ENCODE measurements at places on chromosomes 11 and 22.

DNA sequence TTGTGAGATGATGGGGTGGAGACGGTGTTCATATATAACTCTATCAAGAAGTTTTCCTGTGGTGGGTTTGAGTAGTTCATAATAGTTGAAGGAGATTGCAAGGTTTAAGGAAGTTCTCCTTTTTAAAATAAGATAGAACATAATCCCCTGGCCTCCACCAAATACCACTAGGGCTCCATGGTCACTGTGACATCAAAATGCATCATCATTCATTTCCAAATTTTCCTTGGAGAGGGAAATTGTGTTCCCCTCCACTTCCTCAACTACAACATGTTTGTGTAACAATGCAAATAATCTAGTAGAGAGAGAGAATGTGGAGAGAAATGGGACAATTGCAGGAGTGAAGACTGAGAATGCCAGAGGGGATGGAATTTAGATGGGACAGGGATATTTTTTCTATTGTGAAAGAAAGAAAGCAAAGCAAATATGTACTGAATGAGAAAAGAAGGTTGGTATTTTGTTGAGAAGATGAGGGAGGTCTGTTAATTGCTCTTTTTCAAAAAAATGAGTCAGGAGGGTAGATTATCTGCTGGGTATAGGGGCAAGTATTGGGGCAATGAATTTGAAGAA is 33.4 kb upstream of the ZBED5 start:
- H3K4me3 ChIP-seq, result no peak overlapping the region
- H3K36me3 ChIP-seq, result no peaks in the 10 kb centered on the region
- no peaks in the 10 kb centered on the region for H3K4me1 ChIP-seq
- no peak for DNase-seq

GRCh38 chr22:24389680-24390079 is 37.7 kb upstream of the ADORA2A start:
- H3K36me3 ChIP-seq, result no peaks in the 10 kb centered on the region
- H3K4me1 ChIP-seq, result no peaks in the 10 kb centered on the region
- H3K27ac ChIP-seq, result no peak overlapping the region
- no peak overlapping the region for H3K4me3 ChIP-seq
- no peaks in the 10 kb centered on the region for H3K27me3 ChIP-seq
- no peak for DNase-seq

DNA sequence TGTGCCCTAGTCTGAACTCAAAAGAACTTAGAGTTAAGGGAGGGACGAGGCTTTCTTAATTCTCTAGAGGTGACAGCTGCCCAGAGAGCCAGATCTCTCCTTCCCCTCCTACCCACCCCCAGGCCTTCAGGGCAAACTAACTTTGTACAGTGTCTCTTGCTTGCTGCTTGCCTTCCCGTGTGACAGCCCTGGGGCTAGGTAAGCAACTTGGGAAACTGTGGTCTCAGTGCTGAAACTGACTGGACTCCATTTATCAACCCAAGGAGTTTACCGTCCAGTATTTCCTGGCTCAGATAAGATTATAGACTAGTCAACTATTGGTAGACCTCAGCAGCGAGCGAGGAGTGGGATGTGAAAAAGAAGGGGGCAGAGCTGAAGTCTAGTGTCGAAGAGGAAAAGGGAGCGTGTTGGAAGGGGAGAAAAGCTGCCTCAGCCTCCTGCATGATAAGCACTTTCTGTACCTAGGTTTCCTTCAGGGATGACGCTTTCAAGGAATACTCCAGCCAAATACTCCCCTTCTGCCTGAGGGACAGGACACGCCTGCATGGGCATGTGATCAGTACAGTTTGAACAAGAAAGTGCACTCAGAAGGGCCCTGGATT is 43.3 kb upstream of the WEE1 start:
- H3K27me3 ChIP-seq, result no peaks in the 10 kb centered on the region
- no peaks in the 10 kb centered on the region for H3K4me1 ChIP-seq
- no peaks in the 10 kb centered on the region for H3K36me3 ChIP-seq
- H3K4me3 ChIP-seq, result no peak overlapping the region
- no peak overlapping the region for H3K27ac ChIP-seq

- H3K36me3 ChIP-seq, result no peaks in the 10 kb centered on the region
- H3K27ac ChIP-seq, result no peak overlapping the region
- no peaks in the 10 kb centered on the region for H3K27me3 ChIP-seq
- no peak for DNase-seq
These were observed 40.6 kb downstream of the RELT start for GRCh38 chr11:73416786-73417185.

- H3K4me3 ChIP-seq, result no peak overlapping the region
- H3K27me3 ChIP-seq, result no peaks in the 10 kb centered on the region
These were observed 11.8 kb downstream of the C11orf87 start for GRCh38 chr11:109433753-109434256.

DNA sequence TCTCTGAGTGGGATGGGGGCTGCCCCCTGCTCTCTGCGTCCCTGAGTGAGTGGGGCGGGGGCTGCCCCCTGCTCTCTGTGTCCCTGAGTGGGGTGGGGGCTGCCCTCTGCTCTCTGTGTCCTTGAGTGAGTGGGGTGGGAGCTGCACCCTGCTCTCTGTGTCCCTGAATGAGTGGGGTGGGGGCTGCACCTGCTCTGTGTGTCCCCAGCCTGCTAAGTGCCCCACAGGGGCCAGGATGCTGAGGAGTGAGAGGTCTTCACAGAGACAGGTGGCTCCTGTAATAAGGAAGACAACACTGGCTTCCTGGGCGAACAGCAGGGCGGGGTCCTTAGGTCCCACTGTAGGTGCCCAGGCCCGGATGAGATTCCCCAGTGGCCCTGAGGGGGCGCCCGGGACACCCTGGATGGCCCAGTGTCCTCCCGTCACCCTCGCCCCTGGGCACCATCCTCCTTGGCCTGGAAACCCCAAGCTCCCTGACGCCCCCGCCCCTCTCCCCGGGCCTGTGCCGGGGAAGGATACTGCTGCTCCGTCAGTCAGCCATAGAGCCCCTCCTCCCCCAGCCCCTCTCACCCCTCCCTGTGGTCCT is 3.8 kb upstream of the CCDC188 start:
- peaks cover 74% of the 10 kb centered on the region for H3K27me3 ChIP-seq
- no peak overlapping the region for H3K27ac ChIP-seq
- H3K4me1 ChIP-seq, result no peaks in the 10 kb centered on the region
- H3K36me3 ChIP-seq, result no peaks in the 10 kb centered on the region

- no peak overlapping the region for H3K4me3 ChIP-seq
- no peaks in the 10 kb centered on the region for H3K36me3 ChIP-seq
- H3K27ac ChIP-seq, result no peak overlapping the region
- no peaks in the 10 kb centered on the region for H3K4me1 ChIP-seq
- peaks cover 94% of the 10 kb centered on the region for H3K27me3 ChIP-seq
These were observed 89.6 kb downstream of the PHF21B start for GRCh38 chr22:44920183-44920582.

GRCh38 chr11:124884340-124884739 is 13.3 kb downstream of the ROBO4 start:
- H3K36me3 ChIP-seq, result no peaks in the 10 kb centered on the region
- H3K4me3 ChIP-seq, result no peak overlapping the region
- no peaks in the 10 kb centered on the region for H3K27me3 ChIP-seq
- H3K27ac ChIP-seq, result no peak overlapping the region

DNA sequence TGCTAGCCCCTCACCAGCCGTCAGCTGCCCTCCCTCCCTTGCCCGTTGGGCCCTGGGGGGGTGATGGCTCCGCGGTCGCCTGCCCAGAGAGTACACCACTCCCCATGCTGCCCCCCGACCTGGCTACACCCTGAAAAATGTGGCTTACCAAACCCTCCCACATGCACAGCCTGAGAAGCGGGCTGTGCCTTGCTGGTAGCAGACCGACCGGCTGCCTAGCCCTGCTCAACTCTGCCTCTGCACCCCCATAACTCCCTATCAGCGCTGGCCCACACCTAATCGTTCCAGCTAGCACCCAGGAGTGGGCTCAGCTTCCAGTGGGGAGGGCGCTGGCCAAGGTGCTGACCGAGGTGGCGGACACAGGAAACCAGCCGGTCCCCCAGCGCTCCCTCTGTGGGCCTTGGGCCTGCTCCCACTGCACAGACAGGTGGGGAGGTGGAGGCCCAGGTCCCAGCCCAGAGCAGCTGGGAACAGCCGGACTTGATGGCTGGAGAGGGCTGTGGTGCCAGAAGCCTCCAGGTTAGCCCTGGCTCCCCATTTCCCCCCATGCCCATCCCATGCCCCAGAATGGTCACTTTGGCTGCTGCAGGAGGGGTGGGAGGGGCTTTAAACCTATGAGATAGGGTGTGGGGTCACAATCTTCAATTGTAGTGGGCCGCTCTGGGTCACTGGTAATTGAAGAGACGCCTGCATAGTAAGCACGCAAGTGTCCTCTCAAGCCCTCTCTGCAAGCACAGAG is 32.1 kb upstream of the PRODH start:
- no peaks in the 10 kb centered on the region for H3K36me3 ChIP-seq
- no peak for DNase-seq
- H3K27me3 ChIP-seq, result peaks cover 22% of the 10 kb centered on the region
- no peaks in the 10 kb centered on the region for H3K4me1 ChIP-seq
- H3K27ac ChIP-seq, result no peak overlapping the region
- no peak overlapping the region for H3K4me3 ChIP-seq
